ENCODE measurements at places on chromosomes 7 and 10.
A peak's percentile ranks its signal among the peaks of the same experiment; 100 is the strongest.

- DNase-seq, result peak; percentile 44
Observed at GRCh38 chr7:88001744-88002530, 67.9 kb downstream of the ADAM22 start.

DNA sequence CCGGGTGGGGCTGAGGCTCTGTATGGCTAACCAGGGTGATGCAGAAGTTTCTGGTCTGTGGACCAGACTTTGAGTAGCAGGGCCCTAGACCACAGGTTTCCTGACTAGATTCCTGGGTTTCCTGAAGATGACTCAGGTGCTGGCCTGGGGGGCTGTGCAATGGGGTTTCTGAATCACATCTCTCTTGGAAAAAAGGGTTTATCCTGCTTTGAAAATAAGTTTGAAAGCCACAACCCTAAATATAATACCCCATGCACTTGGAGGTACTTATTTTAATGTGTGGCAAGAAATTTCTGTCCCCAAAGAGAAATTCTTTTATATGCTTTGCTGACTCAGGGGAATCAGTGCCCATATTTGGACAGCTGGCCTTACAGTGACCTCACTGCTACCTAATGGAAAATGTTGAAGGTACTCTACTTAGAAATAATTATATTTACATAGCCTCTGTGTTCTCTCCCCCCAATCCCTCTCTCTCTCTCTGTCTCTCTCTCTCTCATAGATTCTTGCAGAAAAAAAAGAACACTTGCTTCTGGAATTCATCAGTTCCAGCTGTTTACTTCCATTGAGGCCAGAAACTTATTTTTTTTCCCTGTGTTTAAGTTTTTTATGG lies 184.4 kb upstream of the LYZL2 start:
- DNase-seq, result no peak

DNA sequence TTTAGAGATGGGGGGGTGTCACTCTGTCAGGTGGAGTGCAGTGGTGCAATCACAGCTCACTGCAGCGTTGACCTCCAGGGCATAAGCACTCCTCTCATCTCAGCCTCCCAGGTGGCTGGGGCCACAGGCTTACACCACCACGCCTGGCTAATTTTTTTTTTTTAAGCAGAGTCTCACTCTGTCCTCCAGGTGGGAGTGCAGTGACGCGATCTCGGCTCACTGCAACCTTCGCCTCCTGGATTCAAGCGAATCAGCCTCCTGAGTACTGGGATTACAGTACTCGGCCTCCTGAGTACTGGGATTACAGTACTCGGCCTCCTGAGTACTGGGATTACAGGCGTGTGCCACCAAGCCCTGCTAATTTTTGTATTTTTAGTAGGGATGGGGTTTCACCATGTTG lies 23.6 kb upstream of the PPIA start:
- no peak for DNase-seq

GRCh38 chr7:47441796-47442604 lies 139.9 kb downstream of the TNS3 start:
- DNase-seq, result no peak

All from posterior cingulate gyrus (tissue), 11 donors.